ENCODE measurements at places on chromosomes 4 and X.

- DNase-seq, result no peak
These were observed 1084.1 kb downstream of the FAM133A start for GRCh38 chrX:94758130-94758529.

DNA sequence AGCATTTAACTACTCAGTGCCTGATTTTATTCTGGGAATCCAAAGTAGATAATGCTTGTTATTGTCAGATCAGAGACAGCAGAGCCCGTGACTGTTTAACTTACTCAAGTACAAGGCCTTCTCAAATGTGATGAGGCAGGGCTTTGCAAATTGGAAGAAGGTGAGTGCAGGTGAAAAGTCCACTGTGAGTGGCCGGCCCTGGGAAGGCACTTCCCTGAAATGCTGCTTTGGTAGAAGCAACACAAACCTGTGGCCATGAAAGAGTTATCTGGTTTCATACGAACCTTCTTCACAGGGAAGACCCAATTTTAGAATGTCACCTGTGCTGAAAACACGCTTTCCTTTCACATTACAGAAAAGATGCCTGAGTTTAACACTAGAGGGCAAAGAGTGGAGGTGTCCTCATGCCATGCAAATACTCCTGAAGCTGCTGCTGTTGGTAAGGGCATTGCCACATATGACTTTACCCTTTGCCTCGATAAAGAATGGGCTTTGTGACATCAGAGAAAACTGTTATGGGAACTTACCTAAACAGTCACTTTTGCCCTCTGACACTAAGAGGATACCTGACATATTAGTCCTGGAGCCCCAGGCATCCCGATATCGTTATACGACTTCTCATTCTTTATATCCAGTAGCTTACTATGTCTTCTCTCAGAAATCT is 8.0 kb downstream of the PPARGC1A start:
- DNase-seq, result no peak

- no peak for DNase-seq
These were observed 36.9 kb downstream of the INTU start for GRCh38 chr4:127669691-127670090.

- DNase-seq, result no peak
These were observed 3.3 kb upstream of the GDI1 start for GRCh38 chrX:154433605-154434004.

GRCh38 chr4:128663325-128663724 is 146.2 kb upstream of the JADE1 start:
- no peak for DNase-seq

GRCh38 chrX:44975666-44976263 is 102.8 kb downstream of the KDM6A start:
- no peak for DNase-seq

GRCh38 chrX:129998021-129998420 is 15.6 kb downstream of the BCORL1 start:
- DNase-seq, result no peak

DNA sequence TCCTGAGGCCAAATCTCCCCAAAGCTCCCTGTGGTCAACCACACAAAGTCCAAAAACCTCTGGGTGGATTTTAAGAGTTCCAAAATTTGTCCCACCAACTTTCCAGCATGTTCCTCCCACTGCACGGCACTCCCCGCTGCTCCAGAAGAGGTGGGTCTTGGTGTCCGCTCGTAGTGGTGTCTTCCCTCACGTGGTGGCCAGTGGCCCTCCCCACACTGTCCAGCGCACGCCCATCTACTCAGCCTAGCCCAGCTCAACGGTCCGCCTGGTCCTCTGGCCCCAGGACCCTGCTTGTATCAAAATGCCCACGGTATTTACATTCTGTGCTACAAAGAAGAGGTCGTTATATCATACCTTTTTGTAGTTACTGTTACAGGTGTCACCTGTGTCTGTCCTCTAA is 83.5 kb downstream of the NSUN7 start:
- no peak for DNase-seq

DNA sequence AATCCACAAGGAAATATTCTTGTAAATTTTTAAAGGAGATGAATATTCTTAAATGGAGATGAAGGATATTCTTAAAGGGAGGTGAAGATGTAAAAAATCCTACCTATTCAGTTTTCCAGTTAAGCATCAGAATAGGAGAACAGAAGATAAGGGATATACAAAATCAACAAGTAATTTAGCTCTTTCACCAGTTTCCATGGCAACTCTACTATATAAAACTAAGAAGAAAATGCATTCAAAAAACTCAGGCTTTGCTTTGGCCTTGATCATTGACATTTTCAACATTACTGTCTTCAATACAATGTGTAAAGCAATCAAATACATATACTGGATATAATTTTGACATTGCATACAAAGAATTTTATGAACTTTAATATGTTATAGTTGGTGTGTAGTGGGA is 622.7 kb upstream of the GRID2 start:
- no peak for DNase-seq

GRCh38 chr4:141668200-141668910 is 32.0 kb downstream of the IL15 start:
- no peak for DNase-seq

DNA sequence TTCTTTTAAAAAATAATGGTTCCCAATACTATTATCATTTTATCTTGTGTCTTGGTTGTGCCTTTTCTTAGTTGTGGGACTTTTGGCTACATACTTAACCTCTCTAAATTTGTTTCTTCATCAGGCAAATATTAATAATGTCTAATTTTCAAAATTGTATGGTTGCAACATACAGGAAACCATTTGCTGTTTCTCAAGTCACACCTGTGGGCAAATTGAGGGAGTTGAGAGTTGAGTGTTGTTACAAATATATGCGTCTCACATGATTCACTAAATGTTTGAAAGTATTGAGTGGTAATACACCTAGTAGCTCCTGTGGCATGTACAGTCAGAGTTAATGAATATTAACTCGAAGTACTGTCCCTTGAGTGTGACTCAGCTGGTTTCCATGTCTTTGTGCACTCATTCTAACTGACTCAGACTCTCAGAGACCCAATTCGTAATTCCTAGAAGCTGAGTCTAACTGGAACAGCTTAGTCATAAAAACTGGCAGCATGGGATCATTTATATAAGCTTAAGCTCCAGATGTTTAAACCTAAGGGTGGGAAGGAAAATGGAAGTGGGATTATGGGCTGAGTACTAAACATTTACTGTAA is 802.4 kb downstream of the TRIML1 start:
- DNase-seq, result no peak

- no peak for DNase-seq
These were observed 34.2 kb upstream of the ATRX start for GRCh38 chrX:77820091-77820727.

GRCh38 chr4:6388713-6389112 is 83.7 kb downstream of the PPP2R2C start:
- no peak for DNase-seq

DNA sequence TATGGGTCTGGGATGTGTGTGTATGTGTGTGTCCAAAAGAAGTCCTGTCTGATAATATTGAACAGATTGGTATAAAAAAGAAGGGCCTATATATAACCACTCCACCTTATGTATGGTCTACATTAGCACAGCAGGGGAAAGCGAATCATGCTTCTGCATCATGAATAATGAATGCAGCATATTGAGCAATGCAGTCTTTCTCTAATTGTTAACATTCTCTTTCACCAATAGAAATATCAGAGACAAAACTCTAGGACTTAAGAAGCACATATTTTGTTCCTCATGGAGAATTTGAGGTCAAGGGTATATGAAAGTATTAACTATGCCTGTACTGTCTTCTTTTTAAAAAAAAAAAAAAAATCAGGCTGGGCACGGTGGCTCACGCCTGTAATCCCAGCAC is 264.3 kb upstream of the NOCT start:
- no peak for DNase-seq
